ENCODE measurements at places on chromosomes 1 and 21.

DNA sequence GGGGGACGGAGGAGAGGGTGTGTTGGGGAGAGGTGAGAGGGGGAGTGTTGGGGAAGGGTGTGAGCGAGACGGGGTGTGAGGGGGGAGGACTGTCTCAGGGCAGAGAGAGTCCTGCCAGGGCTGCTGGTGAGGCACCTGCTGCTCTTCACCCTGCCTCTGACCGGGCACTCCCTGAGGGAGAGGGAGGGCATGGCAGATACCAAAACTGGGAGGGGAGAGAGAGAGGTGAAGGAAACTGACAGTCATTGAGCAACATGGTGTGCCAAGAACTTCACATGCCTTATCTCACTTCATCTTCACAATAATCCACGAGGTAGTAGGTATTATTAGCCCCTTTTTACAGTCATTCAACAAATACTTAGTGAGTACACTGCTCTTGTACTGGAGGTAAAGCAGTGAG, 61.3 kb upstream of the ARTN start:
- no peak for DNase-seq

DNA sequence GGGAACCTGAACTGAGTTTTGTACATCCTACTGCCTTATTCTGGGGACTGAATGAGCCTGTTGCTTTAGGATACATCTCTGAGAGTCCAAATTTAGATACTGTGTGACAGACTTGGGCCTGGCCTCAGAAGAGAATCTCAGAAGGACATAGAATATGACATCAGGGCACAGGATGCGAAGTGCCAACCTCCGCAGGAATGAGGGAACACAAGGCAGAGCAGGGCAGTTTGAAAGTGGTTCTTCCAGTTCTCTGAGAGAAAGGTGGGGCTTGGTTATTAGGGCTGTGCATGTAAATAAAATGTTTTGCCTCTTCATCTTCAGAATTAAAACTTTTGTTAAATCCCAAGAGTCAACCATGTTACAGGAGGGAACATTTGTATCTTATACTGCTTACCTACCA, 23.1 kb downstream of the TRAF5 start:
- no peak for DNase-seq

DNA sequence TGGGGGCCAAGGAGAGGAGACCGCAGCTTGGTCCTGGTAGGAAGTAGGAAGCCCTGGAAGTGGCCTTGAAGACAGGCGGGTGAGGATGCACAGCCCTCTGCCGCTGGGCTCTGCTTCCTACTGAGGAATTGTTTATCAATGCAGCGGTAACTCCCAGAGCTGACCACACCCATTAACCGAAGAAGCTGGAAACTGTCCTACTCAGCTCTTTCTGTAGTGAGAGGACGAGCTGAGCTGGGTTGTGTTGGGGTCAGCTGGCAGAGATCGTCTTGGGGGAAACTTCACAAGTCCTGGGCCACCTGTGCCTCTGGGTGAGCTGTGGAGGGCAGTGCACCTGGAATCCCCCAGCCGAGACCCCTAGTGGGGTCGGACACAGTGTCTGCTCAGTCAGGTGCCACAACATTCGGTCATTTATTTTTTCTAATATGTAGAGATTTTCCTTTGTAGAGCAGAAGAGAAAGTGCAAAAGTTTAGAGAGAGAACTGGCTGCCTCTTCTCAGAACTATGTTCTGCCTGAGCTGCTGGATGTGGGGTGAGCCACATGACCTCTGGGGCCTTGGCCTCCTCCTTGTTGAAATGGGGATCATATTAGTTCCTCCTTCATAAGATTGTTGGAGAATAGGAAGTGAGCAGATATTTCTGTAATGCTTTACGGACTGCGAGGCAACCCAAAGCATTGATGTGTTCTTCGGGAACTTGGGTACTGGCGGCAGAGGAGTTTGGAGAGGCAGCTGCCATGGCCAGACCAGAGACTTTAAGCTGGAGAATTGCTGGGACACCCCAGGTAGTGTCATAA, 3.6 kb downstream of the NECAP2 start:
- DNase-seq = no peak

DNA sequence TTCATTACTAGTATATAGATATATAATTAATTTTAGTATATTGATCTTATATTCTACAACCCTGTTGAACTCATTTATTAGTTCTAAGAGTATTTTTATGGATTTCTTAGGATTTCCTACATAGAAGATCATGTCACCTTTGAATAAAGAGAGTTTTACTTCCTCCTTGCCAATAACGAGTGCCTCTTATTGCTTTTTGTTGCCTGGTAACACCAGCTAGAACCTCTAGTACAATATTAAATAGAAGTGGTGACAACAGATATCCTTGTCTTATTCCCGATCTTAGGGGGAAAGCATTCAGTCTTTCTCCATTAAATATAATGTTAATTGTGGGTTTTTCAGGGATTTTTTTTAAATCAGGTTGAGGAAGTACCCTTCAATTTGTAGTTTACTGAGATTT, 40.8 kb downstream of the WNT2B start:
- no peak for DNase-seq

DNA sequence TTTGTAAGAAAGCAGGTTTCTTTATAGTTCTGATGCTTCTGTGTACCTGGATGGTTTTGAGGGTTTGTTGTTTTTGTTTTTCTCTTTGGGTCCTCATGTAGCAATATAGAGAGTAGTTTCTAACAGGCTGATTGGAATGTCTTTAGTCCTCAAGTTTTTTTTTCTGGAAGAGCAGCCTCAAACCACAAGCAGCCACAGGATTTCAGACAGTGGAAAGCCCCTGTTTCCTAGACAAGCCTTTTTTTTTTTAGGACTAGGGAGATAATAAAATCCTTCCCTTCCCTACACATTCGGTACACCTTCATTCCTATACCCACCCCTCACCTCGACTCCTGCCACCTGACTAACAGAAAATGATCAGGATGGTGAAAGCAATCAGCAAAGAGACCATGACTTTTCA, 47.6 kb downstream of the ACP6 start:
- no peak for DNase-seq

- no peak for DNase-seq
Measured at GRCh38 chr1:160361199-160361598, 5.7 kb upstream of the NHLH1 start.

- no peak for DNase-seq
Measured at GRCh38 chr1:201218409-201218808, 27.8 kb downstream of the IGFN1 start.

DNA sequence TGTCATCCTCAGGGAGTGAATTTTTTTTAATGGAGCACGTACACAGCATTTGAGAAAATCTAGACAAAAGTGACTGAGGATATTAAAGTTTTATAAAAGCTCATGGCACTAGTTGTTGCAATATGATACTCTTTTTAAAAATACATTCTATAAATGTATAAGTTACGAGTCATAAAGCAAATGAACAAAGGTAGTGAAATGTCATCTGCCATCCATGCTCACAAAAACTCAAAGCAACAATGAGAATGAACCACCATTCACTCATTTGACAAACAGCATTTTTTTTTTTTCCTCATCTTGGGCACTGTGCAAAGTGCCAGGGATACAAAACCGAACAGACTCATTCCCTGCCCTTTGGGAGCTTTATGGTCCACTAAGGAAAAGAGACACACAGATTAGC, 38.7 kb downstream of the GPR137B start:
- no peak for DNase-seq
